ENCODE measurements at places on chromosomes 16 and 17.
A peak's percentile ranks its signal among the peaks of the same experiment; 100 is the strongest.

GRCh38 chr17:57419940-57420550 is 163.7 kb downstream of the MSI2 start:
- no peak overlapping the region for H3K4me3 ChIP-seq
- DNase-seq, result no peak
- no peak overlapping the region for H3K27ac ChIP-seq
- no peaks in the 10 kb centered on the region for H3K36me3 ChIP-seq
- no peaks in the 10 kb centered on the region for H3K4me1 ChIP-seq
- H3K27me3 ChIP-seq, result no peaks in the 10 kb centered on the region

- H3K36me3 ChIP-seq, result no peaks in the 10 kb centered on the region
- DNase-seq, result no peak
- H3K27ac ChIP-seq, result no peak overlapping the region
- no peaks in the 10 kb centered on the region for H3K4me1 ChIP-seq
- no peak overlapping the region for H3K4me3 ChIP-seq
- H3K27me3 ChIP-seq, result no peaks in the 10 kb centered on the region
Measured at GRCh38 chr16:80806927-80807340, 2.5 kb upstream of the CDYL2 start.

GRCh38 chr17:34156741-34157589 is 98.1 kb upstream of the CCL2 start:
- no peak overlapping the region for H3K27ac ChIP-seq
- H3K4me3 ChIP-seq, result no peak overlapping the region
- no peak for DNase-seq
- H3K4me1 ChIP-seq, result no peaks in the 10 kb centered on the region
- no peaks in the 10 kb centered on the region for H3K36me3 ChIP-seq
- H3K27me3 ChIP-seq, result no peaks in the 10 kb centered on the region

DNA sequence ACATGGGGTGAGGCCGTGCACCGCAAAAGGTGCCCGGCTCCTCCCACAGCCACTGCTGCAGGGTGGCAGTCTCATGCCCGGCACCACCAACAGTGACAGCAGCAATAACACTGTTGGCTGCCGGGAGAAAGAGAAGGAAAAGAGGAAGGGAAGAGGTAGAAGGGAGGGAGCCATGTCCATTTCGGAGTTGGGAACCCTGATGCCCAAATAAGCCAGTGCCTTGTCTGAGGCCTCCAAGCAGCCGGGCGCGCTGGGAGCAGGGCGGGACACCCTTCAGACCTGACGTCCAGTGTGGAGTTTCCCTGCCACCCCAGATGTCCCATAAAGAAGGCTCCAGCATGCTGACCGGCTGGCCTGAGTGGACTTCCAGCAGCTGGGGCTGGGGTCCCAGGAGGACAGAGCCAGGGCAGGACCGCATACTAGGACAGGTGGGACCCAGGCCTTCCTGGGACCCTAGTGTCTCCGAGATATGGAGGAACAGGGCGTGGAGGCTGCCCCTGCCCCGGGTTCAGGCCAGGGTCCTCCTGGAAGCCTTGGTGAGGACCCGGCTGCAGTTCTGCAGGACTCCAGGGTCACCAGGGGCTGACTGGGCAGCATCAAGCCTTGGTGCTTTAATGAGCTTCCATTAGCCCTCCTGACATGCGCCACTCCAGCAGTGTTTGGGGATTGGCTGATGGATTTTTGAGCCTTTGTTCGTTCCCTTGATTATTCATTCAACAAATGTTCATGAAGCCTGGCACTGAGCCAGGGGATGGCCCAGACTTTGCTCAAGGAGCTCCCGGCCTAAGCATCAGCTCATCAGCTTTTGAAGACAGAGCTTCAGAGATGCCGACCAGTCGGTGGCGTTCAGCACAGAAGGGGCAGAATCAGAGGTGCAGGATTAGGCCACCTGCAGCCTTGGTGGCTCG is 223.6 kb upstream of the CIBAR2 start:
- peak overlapping the region; percentile 81 for H3K27ac ChIP-seq
- peaks cover 8% of the 10 kb centered on the region for H3K4me1 ChIP-seq
- no peak for DNase-seq
- H3K36me3 ChIP-seq, result no peaks in the 10 kb centered on the region
- peak overlapping the region; percentile 23 for H3K4me3 ChIP-seq
- no peaks in the 10 kb centered on the region for H3K27me3 ChIP-seq

DNA sequence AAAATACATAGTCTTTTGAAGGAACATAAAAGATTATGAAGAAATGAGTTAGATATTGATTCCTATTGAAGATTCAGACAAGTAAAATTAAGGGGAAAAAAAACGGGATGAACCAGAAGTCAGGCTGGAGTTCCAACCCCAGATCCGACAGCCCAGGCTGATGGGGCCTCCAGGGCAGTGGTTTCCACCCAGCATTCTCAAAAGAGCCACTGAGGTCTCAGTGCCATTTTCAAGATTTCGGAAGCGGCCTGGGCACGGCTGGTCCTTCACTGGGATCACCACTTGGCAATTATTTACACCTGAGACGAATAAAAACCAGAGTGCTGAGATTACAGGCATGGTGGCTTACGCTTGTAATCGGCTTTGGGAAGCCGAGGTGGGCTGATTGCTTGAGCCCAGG is 9.5 kb downstream of the STH start:
- no peaks in the 10 kb centered on the region for H3K27me3 ChIP-seq
- peaks cover 14% of the 10 kb centered on the region for H3K4me1 ChIP-seq
- DNase-seq, result no peak
- H3K27ac ChIP-seq, result no peak overlapping the region
